CD4-positive, alpha-beta T cell treated with Interleukin-4 for 4 hours (primary cell): ENCODE measurements at places on chromosomes 12 and 14.

- DNase-seq: no peak
Measured at GRCh38 chr14:91654836-91655235, 77.0 kb downstream of the CATSPERB start.

DNA sequence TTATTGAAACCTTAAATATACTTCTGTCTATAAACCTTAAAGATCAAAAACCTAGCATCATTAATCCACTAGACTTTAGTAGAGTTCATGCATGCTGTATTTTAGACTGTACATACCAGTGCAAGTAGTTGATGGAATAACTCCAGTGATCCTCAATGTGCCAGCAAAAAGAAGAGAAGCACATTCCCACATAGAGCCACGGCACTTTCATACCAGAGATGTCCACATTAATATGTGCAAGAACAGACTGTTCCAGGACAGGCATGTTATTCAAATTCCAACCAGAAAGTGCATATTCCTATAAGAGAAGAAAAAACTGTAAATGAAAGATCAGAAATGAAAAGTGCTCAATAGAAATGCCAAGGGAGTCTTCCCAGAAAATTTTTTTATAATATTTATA, 55.0 kb downstream of the KDM5A start:
- no peak for DNase-seq

- DNase-seq: no peak
Measured at GRCh38 chr12:109458086-109458485, 19.0 kb downstream of the KCTD10 start.

GRCh38 chr12:56450241-56450640, 1.0 kb upstream of the TIMELESS start:
- no peak for DNase-seq
